ENCODE measurements at places on chromosomes 1 and 21. TPM values are rescaled to one million over a fixed set of nuclear protein-coding genes. Genes with fewer than 3 reads are reported as not detected.

DNA sequence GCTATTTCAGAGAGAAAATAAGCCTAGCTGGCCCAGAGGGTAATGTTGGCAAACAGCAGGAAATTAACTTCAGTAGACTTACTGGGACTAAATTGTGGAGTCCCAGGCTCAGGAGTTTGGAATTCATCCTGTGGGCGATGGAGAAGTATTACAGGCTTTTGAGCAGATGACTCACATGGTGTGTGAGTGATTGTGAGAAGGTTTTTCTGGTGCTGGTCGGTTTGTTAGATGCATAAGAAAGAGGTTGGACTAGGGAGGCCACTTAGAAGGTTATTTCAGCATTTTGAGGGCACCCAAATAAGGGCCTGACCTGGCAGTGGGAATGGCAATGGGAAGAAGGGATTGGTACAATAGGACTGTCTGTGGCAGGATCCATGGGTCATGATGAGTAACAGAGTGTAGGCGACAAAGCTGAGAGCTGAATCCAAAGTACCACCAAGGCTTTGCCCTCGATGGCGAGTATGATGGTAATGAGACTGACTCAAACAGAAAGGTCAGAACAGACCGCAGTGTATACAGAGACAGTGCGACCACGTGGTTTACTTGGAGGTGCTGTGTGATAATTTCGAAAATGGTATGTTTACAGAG is 69.2 kb upstream of the KIF26B start:
- H3K27ac ChIP-seq = no peak overlapping the region
- no peaks in the 10 kb centered on the region for H3K36me3 ChIP-seq

DNA sequence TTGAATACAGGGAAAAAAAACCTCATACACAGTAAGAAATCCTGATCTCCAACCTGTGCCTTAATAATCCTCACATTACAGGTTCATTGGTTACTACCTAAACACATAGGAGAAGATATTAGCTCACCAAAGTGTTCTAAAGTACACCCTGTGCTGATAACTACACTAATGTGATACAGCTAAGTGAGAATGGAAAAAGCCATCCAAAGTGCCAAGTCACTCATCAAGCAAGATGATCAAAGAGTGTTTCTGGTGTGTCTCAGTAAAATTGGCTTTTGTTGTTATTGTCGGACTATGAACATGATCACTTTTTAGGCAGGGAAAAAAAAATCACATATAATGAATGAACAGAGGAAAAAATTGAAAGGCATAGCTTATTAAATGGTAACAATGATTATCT is 31.4 kb downstream of the EPS15 start:
- H3K4me1 ChIP-seq = peaks cover 36% of the 10 kb centered on the region
- H3K27ac ChIP-seq = peak overlapping the region; percentile 1
- no peak for DNase-seq
- no peaks in the 10 kb centered on the region for H3K27me3 ChIP-seq
- no peaks in the 10 kb centered on the region for H3K36me3 ChIP-seq
- H3K4me3 ChIP-seq = no peak overlapping the region

The S100B gene
- not detected for total RNA-seq

The PCP4 gene
- not detected for total RNA-seq

The HUNK gene
- total RNA-seq = 0.07 TPM

The PLXNA2 gene
- total RNA-seq = 2.2 TPM

The NDUFS5 gene
- total RNA-seq = 55.8 TPM

The GBP4 gene
- 43.9 TPM for total RNA-seq

All from B cell (primary cell).